ENCODE measurements at places on chromosomes 16 and 17.

GRCh38 chr16:12146966-12147365 is 170.4 kb downstream of the SNX29 start:
- DNase-seq, result no peak

GRCh38 chr17:225551-225950 is 44.1 kb upstream of the DOC2B start:
- DNase-seq, result no peak

DNA sequence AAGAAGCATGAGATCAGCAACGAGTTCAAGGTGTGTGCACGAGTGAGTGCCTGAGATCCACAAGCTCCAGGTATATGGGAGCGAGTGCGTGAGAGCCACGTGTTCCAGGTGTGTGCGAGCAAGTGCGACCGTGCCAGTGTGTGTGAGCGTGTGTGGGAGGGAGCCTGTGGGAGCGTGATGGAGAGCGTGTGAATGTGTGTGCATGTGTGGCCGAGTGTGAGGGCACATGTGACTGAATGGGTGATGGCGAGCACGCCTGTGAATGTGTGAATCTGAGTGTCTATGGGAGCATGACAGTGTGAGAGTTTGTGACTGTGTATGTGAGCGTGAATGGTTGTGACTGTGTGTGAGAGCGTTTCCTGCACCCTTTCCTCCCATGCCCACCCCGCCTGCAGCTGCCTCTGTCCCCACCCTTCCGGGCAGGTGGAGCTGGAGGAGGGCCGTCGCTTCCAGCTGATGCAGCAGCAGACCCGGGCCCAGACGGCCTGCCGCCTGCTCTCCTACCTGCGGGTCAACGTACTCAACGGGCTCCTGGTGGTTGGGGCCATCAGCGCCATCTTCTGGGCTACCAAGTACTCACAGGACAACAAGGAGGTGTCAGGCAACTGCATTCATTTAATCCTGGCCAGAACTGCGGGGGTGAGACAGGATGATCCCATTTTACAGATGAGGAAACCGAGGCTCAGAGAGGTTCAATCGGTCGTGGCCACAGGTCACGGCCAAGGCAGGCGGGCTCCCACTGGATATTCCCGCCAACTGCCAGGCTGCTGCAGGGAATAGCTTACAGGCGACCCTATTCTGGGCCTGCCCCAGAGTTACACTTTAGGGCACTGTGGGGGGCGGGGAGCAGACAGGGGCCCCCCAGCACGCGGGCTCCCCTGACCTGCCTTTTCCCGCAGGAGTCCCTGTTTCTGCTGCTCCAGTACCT is 3.7 kb downstream of the TMC8 start:
- no peak for DNase-seq

GRCh38 chr17:17151541-17151940 is 54.6 kb downstream of the PLD6 start:
- no peak for DNase-seq

DNA sequence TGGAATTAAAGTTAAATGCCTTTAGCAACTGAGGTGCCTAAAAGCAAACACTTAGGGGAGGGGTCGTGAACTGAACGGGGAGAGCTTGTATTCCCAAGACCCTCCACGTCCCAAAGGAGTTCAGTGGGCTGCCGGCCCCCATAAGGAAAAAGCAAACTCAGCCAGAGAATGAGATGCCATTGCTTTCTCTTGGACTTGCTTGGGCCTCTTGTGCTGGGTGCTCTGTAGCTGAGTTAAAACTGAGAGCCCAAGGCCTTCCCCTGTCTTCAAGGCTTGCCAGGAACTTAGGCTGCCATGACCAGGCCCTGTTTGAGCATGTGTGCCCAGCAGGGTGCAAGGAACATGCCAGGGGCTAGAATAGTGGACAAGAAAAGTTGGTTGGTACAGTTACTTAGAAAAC is 199.8 kb downstream of the IRX3 start:
- no peak for DNase-seq
